Astrocyte (in vitro differentiated cells and primary cell): ENCODE measurements at places on chromosomes 5 and 9. TPM values are rescaled to one million over a fixed set of nuclear protein-coding genes. Genes with fewer than 3 reads are reported as not detected.

F2RL1 gene
- 140 and 164 TPM in 2 replicates for total RNA-seq

WDR31 gene
- 1.6 and 2.1 TPM in 2 replicates for total RNA-seq

MAP1B gene
- total RNA-seq, result 386 and 476 TPM in 2 replicates

CDX1 gene
- total RNA-seq, result 0.50 TPM in 1 of 2 replicates, not detected in the other

GMCL2 gene
- total RNA-seq, result not detected in 2 replicates

RASA1 gene
- total RNA-seq, result 62.8 and 64.1 TPM in 2 replicates

ZNF608 gene
- total RNA-seq, result 57.3 and 61.5 TPM in 2 replicates

NR5A1 gene
- 0.26 TPM in 1 of 2 replicates, not detected in the other for total RNA-seq

KCNT1 gene
- total RNA-seq, result not detected in 2 replicates

CCL27 gene
- total RNA-seq, result 0.52 TPM in 1 of 2 replicates, not detected in the other

SLC1A1 gene
- 6.4 and 6.7 TPM in 2 replicates for total RNA-seq
